Activated CD4-positive, alpha-beta memory T cell treated with anti-CD3 and anti-CD28 coated beads for 36 hours (primary cell): ENCODE measurements at places on chromosomes 3 and 15.

GRCh38 chr15:80819001-80819400, 39.8 kb downstream of the CEMIP start:
- H3K27me3 ChIP-seq = peaks cover 21% of the 10 kb centered on the region
- H3K36me3 ChIP-seq = no peaks in the 10 kb centered on the region
- no peak overlapping the region for H3K27ac ChIP-seq
- DNase-seq = no peak

DNA sequence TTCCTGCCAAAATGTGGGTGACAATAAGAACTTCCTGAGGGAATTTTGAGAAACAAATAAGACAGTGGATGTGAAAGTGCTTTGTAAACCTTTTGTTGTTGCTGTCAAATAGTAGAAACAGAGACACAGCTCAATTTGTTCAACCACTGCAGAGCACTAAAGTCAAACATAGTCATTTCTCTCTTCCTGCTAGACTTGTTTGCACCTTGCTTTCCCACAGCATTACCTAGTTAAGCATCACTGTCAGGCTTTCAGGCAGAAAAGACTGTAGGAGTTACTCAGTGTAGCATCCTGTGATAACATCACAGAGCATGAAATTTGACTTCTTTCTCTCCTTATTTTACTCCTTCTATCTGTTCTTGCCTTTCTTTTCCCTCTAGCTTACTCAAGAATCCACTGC, 27.1 kb downstream of the SLC12A1 start:
- no peaks in the 10 kb centered on the region for H3K36me3 ChIP-seq
- H3K4me1 ChIP-seq = no peaks in the 10 kb centered on the region
- DNase-seq = no peak
- peaks cover 2% of the 10 kb centered on the region for H3K27me3 ChIP-seq

DNA sequence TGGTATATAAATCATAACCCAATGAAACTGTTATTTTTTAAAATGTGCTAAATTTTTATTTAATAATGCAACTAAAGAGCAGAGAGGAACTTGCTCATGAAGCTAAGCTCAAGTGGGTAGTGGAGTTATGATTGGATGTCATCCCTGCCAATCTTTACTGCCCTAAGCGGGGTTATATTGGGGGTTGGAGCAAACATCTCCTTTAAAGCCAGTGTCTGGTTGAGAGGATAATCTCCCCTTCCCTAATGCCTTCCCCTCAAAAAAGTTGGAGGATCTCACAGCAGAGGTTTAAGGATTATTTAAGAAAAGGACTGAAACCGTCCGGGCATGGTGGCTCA, 32.1 kb upstream of the CLASP2 start:
- no peak overlapping the region for H3K4me3 ChIP-seq
- H3K27ac ChIP-seq = no peak overlapping the region
- no peak for DNase-seq
- peaks cover 1% of the 10 kb centered on the region for H3K27me3 ChIP-seq
- peaks cover 6% of the 10 kb centered on the region for H3K4me1 ChIP-seq

- H3K36me3 ChIP-seq = no peaks in the 10 kb centered on the region
- H3K4me3 ChIP-seq = no peak overlapping the region
- no peak for DNase-seq
- H3K27ac ChIP-seq = no peak overlapping the region
- H3K4me1 ChIP-seq = peaks cover 2% of the 10 kb centered on the region
These were observed 47.6 kb downstream of the OSTN start for GRCh38 chr3:191246630-191247029.

- no peak overlapping the region for H3K27ac ChIP-seq
- H3K4me1 ChIP-seq = peaks cover 8% of the 10 kb centered on the region
- DNase-seq = no peak
- no peak overlapping the region for H3K4me3 ChIP-seq
- no peaks in the 10 kb centered on the region for H3K27me3 ChIP-seq
These were observed 226.6 kb downstream of the ALCAM start for GRCh38 chr3:105593315-105593714.

- no peaks in the 10 kb centered on the region for H3K4me1 ChIP-seq
- no peak for DNase-seq
- no peak overlapping the region for H3K27ac ChIP-seq
- no peak overlapping the region for H3K4me3 ChIP-seq
- H3K36me3 ChIP-seq = no peaks in the 10 kb centered on the region
These were observed 23.2 kb downstream of the USP13 start for GRCh38 chr3:179676081-179676480.

- H3K4me3 ChIP-seq = no peak overlapping the region
- no peaks in the 10 kb centered on the region for H3K27me3 ChIP-seq
- H3K27ac ChIP-seq = no peak overlapping the region
- no peak for DNase-seq
- peaks cover under 1% of the 10 kb centered on the region for H3K36me3 ChIP-seq
These were observed 24.5 kb downstream of the TMOD3 start for GRCh38 chr15:51853998-51854397.

GRCh38 chr15:59247364-59247763, 40.7 kb downstream of the LDHAL6B start:
- no peak overlapping the region for H3K4me3 ChIP-seq
- peaks cover 8% of the 10 kb centered on the region for H3K4me1 ChIP-seq
- DNase-seq = peak; percentile 60
- no peak overlapping the region for H3K27ac ChIP-seq
- no peaks in the 10 kb centered on the region for H3K27me3 ChIP-seq

GRCh38 chr3:142394921-142395622, 52.8 kb downstream of the XRN1 start:
- H3K27me3 ChIP-seq = no peaks in the 10 kb centered on the region
- H3K4me1 ChIP-seq = no peaks in the 10 kb centered on the region
- no peak for DNase-seq
- no peak overlapping the region for H3K27ac ChIP-seq
- peaks cover 34% of the 10 kb centered on the region for H3K36me3 ChIP-seq

- H3K4me1 ChIP-seq = no peaks in the 10 kb centered on the region
- H3K36me3 ChIP-seq = no peaks in the 10 kb centered on the region
- DNase-seq = no peak
- no peak overlapping the region for H3K4me3 ChIP-seq
These were observed 64.6 kb upstream of the PFN2 start for GRCh38 chr3:150035301-150035779.

GRCh38 chr3:194596906-194597305, 36.3 kb downstream of the TMEM44 start:
- H3K27me3 ChIP-seq = no peaks in the 10 kb centered on the region
- H3K36me3 ChIP-seq = no peaks in the 10 kb centered on the region
- H3K4me3 ChIP-seq = no peak overlapping the region
- H3K4me1 ChIP-seq = peaks cover 4% of the 10 kb centered on the region
- no peak overlapping the region for H3K27ac ChIP-seq
- DNase-seq = no peak

GRCh38 chr3:171125010-171125409, 98.5 kb upstream of the SLC2A2 start:
- no peaks in the 10 kb centered on the region for H3K4me1 ChIP-seq
- no peak for DNase-seq
- no peak overlapping the region for H3K27ac ChIP-seq
- H3K36me3 ChIP-seq = peaks cover 60% of the 10 kb centered on the region

DNA sequence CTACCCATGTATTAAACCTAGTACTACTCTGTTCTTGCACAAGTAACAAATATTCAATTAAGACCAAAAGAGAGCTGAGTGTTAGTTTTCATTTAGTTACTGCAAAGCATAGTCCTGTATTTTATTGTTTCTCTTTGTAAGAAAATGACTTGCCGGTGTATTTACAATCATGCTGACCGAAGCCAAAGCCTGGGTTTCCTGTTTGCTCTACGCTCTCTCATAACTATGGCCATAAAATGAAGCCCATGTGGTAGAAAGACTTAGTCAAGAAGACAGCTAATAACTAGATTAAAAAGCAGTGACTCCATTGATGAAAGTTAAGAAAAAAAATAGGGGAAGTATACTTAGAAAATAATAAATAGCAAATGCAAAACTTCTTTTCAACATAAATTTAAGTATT, 479.9 kb downstream of the CNTN4 start:
- no peak for DNase-seq
- H3K27ac ChIP-seq = no peak overlapping the region
- H3K27me3 ChIP-seq = peaks cover 2% of the 10 kb centered on the region

DNA sequence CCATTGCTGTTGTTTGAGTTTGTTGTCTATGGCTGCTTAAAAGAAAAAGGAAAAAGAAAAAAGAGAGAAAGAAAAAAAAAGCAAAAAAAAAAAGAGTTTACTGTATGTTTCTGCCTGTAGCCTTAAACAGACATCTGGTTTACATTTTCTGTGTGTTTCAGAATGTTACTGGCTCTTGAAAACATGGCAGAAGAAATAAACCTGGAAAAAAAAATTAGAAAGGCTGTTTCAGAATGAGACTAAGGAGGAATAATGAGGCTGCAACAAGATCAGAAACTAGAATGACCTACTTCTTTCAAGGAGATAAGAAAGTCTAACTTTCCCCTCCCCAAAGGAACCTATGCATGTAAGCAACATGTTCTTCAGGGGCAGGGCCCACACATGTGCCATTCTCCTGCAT, 292.1 kb downstream of the DIPK2A start:
- no peak overlapping the region for H3K27ac ChIP-seq
- peaks cover 1% of the 10 kb centered on the region for H3K27me3 ChIP-seq
- no peak overlapping the region for H3K4me3 ChIP-seq
- H3K4me1 ChIP-seq = no peaks in the 10 kb centered on the region
- DNase-seq = no peak
- no peaks in the 10 kb centered on the region for H3K36me3 ChIP-seq

DNA sequence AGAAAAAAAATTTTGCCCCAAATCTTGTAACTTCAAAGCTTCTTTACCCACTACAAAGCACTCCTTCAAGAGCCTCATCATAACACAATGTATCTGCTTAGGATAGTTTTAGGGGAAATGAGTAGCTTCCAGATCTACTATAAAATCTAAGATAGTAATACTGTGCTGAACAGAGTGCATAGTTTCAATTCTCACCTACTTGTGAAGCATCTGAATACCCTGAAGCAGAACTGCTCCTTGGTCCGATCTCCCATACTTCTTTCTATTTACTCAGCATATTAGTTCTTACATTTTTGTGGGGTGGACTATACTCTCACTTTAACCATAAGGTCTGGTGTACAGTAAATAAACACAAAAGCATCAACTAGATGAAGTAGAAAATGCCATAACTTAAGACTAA, 9.6 kb downstream of the TFRC start:
- no peak overlapping the region for H3K4me3 ChIP-seq
- H3K36me3 ChIP-seq = peaks cover 61% of the 10 kb centered on the region
- H3K4me1 ChIP-seq = peaks cover 22% of the 10 kb centered on the region
- no peaks in the 10 kb centered on the region for H3K27me3 ChIP-seq
- DNase-seq = no peak
- H3K27ac ChIP-seq = no peak overlapping the region

GRCh38 chr15:35141743-35142471, 56.8 kb upstream of the NANOGP8 start:
- H3K27me3 ChIP-seq = no peaks in the 10 kb centered on the region
- H3K4me1 ChIP-seq = no peaks in the 10 kb centered on the region
- H3K36me3 ChIP-seq = no peaks in the 10 kb centered on the region
- H3K4me3 ChIP-seq = no peak overlapping the region

- no peaks in the 10 kb centered on the region for H3K36me3 ChIP-seq
- no peaks in the 10 kb centered on the region for H3K4me1 ChIP-seq
- H3K4me3 ChIP-seq = no peak overlapping the region
These were observed 338.5 kb downstream of the CADM2 start for GRCh38 chr3:85297291-85297690.

- no peak overlapping the region for H3K4me3 ChIP-seq
- H3K27ac ChIP-seq = no peak overlapping the region
- H3K4me1 ChIP-seq = no peaks in the 10 kb centered on the region
These were observed 23.8 kb upstream of the ZNF148 start for GRCh38 chr3:125398952-125399351.
